AG10803 (cell line): ENCODE measurements at places on chromosomes 6 and 20.

- DNase-seq = no peak
Measured at GRCh38 chr6:11425431-11425871, 112.1 kb upstream of the TMEM170B start.

DNA sequence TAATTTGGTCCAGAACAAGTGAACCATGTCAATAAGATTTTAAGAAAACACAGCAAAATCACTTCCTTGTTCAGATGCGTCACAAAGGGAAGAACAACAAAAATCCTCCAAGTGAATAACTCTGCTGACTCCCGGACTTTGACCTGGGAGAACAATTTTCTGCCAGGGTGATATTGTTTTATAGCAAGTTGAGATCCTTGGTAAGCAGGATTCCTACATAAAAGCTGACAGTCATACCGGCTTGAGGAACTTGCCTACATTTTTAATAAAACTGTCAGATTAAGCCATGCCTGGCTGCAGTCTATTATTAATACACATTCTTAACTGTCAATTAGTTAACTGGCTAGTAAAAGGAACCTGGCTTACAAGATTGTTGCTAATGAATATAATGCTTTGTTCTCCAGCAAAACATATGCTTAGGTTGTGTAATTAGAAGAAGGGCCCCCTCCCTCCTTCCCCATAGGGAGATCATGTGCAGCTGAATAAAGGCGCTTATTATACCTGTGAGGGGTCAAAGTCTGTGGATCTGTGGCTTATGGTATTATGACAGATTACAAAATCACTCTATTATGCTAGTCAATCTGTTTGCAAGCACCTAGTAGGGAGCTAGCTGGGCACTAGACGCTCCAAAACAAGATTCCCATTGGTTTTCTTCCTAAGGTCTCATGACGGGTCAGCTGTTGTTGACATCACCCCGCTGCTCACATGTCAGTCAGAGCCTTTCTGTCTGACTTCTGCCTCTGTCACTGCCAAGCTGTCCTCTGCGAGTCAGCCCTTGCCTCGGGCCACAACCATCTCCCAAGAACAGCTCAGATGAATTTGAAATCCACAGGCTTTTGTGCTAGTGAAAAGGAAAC lies 44.6 kb upstream of the SEC63 start:
- DNase-seq = no peak

- no peak for DNase-seq
Measured at GRCh38 chr20:61352346-61353260, 100.5 kb downstream of the CDH4 start.

DNA sequence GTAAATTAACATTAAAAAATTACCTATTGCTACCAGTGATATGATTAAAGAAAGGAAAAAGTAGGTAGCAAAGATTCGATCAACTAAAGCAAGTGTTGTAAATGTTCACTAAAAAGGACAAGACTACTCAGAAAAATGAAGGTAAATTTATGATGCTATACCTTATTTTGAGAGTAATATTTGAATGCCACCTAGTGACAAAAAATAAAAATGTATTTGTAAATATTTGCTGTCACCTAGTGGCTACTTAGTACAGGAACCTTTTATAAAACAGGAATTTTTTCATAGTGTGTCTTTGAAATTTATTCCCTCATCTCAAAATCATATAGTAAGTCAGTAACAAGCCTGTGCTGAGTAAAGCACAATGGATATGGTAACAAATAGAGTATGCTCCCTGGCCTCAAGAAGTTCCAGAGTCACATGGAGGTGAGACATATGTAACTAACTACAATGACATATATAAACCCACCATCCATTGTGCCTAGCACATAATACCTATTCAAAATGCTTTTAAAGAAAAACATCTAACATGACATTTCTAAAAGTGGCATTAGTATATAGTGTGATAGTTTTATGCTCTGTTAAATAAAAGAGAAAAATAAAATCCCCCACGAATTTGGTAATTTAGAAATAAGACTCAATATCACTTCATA lies 193.1 kb upstream of the SIM1 start:
- DNase-seq = peak; percentile 25

DNA sequence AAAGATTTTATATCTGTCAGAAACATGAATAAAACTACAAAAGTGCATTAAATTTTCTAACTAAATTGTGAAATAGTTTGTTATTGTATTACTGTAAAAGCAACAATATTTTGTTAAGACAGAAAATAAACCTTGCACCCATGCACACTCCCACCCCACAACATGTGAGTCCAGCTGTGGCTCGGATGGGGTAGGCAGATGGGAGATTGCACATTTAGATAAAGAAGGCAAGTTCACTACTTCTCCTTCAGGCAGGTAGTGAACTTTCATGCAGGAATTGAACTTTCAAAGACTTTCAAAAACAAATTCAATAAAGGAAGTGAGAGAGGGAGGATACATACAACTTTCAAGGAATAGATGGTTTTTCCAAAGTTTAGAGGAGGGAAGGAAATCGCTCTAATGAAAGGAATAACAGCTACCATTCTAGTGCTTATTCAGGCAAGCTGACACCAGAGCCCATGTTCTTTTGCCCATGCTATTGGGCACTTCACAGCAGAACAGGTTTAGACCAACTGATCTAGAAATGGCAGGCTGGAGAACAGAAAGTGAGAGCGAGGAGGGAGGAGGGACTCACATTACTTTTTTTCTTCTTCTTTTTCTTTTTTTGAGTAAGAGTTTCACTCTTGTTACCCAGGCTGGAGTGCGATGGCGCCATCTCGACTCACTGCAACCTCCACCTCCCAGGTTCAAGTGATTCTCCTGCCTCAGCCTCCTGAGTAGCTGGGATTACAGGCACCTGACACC lies 28.5 kb downstream of the SF3B5 start:
- no peak for DNase-seq

DNA sequence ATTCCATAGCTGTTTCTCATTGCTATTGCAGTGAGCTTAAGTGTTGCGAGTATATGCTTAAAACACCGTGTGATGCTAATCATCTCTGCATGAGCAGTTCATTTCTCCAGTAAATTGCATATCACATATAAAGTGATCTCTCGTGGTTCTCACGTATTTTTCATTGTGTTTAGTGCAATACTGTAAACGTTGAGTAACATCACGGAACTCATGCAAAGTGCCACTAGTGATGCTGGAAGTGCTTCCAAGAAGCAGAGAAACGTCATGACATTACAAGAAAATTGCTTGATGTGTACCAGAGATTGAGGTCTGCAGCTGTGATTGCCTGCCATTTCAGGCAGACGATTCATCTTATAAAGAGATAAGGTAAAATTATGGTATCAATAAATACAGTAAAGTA lies 830.4 kb downstream of the GRIK2 start:
- no peak for DNase-seq

DNA sequence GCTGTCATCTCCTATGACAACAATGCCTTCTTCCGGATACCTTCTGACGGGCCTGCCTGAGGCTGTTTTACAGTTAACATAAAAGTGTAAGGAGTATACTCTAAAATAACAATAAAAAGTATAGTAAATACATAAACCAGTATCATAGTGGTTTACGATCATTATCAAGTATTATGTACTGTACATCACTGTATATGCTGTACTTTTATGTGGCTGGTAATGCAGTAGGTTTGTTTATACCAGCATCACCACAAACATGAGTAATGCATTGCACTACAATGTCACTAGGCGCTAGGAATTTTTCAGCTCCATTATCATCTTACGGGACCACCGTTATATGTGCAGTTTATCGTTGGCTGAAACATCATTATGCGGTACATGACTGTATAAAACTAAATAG lies 76.5 kb downstream of the VEGFA start:
- DNase-seq = no peak

DNA sequence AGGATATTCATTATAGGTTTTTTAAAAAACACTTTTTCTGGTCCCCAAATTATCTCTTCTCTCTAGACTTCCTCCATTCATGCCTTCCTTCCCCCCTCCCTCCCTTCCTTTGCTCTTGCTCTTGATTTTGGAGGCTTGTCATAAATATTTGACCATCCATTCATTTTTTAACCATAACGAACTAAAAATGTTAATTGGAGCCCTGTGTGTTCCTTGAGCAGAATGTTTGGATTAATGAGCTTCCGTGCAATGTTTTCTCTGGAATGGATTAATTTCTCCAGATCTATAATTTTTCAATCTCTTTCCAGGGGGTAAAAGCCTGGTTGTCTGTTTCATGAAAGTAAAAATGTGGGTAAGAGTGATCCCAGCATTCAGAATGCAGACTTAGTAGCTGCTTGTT lies 155.5 kb downstream of the ESR1 start:
- peak; percentile 66 for DNase-seq

GRCh38 chr6:36999061-36999750 lies 6.2 kb upstream of the FGD2 start:
- no peak for DNase-seq

DNA sequence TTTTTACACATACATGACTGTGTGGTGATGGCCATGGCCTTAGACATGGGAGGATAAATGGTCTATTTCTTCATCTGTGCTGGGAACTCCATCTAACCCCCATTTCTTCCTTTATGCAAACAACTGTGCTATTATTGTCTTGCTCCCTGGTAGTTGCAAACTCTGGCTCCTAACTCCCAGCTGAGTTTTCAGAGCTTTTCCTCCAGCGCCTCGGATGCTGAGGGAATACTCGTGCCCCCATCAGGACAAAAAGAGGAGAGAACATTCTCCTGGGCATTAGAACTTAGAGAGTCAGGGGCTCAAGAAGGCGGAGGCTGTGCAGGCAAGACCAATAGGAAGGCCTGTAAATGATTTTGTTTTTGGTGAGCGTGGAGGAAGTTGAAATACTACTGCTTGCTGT lies 2.1 kb downstream of the DAAM2 start:
- no peak for DNase-seq

GRCh38 chr6:131744432-131745287 lies 33.8 kb upstream of the CTAGE9 start:
- no peak for DNase-seq

DNA sequence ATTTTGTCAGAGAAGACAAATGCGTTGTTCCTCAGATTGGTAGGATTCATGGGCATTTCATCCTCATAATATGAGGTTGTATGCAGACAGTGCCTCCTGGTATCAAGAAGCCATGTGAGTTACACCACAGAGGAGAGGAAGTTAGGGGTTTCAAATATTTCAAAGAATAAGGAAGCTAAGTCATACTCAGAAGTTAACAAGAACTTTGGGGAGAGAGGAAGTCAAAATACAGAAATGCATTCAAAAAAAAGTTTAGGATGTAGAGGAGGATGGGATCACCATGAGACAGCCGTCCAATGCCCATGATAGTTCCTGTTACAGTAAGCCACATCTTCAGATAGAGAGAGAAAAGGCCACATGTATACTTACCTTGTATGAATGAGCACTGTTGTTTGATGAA lies 22.3 kb downstream of the HLA-DOB start:
- no peak for DNase-seq

GRCh38 chr20:57442158-57442887 lies 51.1 kb downstream of the RBM38 start:
- no peak for DNase-seq

GRCh38 chr6:150118627-150119026 lies 24.2 kb upstream of the PPP1R14C start:
- DNase-seq = no peak

GRCh38 chr20:58618351-58619076 lies 32.6 kb upstream of the STX16 start:
- DNase-seq = peak; percentile 88

- DNase-seq = no peak
Measured at GRCh38 chr20:31568773-31569162, 36.3 kb upstream of the ID1 start.

- DNase-seq = peak; percentile 1
Measured at GRCh38 chr6:164195942-164196281, 781.4 kb downstream of the QKI start.

DNA sequence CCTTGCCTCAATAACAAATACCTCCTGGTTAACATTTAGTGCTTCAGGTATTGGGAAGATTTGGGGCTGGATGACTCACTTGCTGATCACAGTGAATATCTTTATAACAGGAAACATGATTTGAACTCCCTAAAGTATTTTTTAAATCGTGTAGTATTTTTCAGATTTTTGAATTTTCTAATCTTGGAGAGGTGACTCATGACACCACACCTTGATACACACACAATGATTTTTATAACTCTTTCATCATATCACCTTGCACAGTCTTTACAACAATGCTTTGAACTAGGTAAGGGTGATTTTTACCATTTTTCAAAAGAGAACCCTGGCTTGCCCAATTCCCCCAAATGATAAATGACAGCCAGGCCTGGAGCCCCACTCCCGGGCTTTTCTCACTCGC lies 273.5 kb downstream of the UST start:
- no peak for DNase-seq

GRCh38 chr6:5335020-5335419 lies 73.7 kb downstream of the FARS2 start:
- no peak for DNase-seq

DNA sequence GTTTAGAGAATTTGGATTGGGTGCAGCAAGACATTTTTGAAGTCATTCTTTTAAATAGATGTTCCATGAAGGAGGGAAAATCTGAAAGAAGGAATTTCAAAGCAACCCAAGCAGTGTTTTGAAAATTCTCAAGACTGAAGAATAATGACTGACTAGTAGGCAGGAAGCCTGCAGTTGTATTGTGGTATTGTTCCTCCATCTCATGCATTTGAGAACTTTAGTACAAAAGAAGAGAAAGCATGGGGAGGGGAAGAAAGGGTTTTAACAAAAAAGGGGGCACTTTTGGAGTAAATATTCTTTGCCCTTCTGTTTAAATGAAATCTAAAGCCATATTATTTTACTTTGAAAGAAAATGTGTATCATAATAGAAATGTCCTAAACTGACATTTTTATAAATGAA lies 6.6 kb downstream of the NCOA3 start:
- no peak for DNase-seq

GRCh38 chr6:135651964-135652755 lies 154.6 kb upstream of the AHI1 start:
- DNase-seq = no peak

- no peak for DNase-seq
Measured at GRCh38 chr20:20939006-20939405, 167.2 kb downstream of the LINC00237 start.
